ENCODE measurements at places on chromosomes 12 and 14. TPM values are rescaled to one million over a fixed set of nuclear protein-coding genes. Genes with fewer than 3 reads are reported as not detected.

Gene RHEBL1
- polyA plus RNA-seq = 1.6 TPM

Gene OR6C2
- polyA plus RNA-seq = not detected

Gene NOS1
- polyA plus RNA-seq = 0.23 TPM

Gene PTCSC3
- polyA plus RNA-seq = not detected

Gene SERPINA6
- 0.91 TPM for polyA plus RNA-seq
